ENCODE measurements at places on chromosomes 11 and 22.
A peak's percentile ranks its signal among the peaks of the same experiment; 100 is the strongest.

GRCh38 chr11:30387891-30388861 lies 65.3 kb downstream of the ARL14EP start:
- peak; percentile 94 for DNase-seq

- DNase-seq: no peak
These were observed 28.6 kb downstream of the ATG16L2 start for GRCh38 chr11:72842653-72843330.

- DNase-seq: no peak
These were observed 121.5 kb downstream of the MSANTD4 start for GRCh38 chr11:105900515-105901035.

GRCh38 chr11:27409742-27410141 lies 46.7 kb upstream of the CCDC34 start:
- DNase-seq: no peak

DNA sequence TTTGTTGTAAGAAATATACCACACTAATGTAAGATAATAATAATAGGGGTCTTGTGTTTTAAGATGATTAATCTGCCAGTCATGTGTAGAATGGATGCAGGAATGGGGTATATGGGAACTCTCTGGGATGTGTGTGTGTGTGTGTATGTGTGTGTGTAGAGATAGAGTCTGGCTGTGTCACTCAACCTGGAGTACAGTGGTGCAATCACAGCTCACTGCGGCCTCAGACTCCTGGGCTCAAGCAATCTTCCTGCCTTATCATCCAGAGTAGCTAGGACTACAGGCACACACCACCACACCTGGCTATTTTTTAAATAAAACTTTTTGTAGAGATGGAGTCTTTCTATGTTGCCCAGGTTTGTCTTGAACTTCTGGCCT lies 11.5 kb upstream of the PANX1 start:
- DNase-seq: no peak

GRCh38 chr11:64268893-64269539 lies 15.4 kb downstream of the BAD start:
- DNase-seq: no peak

DNA sequence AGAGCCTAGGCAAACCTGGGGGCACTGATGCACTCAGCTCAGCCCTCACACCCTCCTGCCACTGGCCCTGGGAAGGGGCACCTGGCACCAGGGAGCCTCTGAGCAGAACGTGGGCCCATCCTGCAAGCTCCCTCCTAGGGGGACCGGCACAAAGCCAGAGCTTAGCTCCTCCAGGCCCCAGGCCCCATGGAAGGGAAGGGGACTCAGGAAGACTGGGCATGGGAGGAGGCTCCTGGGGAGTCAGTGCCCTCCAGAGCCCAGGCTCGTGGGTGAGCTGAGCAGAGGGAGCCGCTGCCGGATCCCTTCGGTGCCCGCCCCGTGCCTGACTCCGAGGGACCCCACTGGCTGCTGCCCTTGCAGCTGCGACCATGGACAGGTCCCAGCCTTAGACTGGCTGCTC lies 28.5 kb downstream of the ADA2 start:
- no peak for DNase-seq

DNA sequence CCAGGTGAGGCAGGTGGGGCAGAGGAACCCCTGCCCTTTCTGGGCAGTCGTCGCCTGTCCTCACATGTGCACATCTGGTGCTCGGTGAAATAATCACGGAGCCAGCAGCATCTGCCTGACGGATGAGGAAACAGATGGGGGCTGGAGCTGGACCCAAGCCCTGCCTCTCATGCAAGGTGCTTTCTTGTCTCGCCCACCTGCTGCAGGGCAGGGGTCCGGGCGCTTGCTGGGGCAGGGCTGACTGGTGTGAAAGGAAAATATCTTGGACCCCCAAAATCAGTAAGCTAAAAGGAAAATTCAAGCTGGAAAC lies 3.3 kb downstream of the ALDH3B2 start:
- no peak for DNase-seq

DNA sequence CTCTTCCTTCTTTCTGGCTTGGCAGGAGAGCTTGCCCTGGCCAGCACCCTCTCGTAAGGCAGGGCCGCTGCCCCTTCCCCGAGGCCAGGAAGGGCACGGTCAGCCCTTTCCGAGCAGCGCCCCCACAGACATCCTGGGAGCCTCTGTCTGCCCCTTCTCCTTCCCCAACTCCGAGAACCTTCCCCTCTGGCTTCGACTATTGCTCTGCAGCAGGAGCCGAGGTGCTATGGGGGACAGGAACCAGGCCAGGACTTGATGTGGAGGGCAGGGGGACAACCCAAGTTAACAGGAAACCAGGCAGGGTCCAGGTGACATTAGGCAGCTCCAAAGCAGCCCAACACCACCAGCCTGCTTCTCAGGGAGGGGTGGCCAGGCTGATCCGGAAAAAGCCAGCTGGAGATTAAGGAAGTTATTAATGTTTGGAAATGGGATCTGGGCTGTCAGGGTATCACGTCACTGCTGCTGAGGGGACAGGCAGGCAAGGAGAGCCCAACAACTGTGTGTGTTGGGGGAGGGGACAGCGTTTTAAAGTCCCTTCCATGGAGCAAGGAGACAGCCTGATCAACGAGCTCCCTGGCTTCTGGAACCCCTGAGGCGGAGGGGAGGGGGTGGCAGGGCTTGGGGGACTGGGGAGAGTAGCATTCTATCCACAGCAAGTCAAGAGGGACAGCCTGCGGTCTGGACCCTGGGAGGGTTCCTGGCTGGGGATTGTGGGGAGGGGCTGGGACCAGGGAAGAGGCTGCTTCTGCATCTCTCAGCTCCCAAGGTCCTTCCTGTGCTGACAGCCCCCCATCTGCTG lies 27.3 kb downstream of the SYT7 start:
- peak; percentile 87 for DNase-seq

GRCh38 chr11:120153221-120153620 lies 15.3 kb upstream of the TRIM29 start:
- DNase-seq: no peak

GRCh38 chr11:35598254-35599125 lies 19.8 kb upstream of the FJX1 start:
- DNase-seq: no peak

- no peak for DNase-seq
These were observed 61.7 kb downstream of the DDI1 start for GRCh38 chr11:104098132-104098531.

DNA sequence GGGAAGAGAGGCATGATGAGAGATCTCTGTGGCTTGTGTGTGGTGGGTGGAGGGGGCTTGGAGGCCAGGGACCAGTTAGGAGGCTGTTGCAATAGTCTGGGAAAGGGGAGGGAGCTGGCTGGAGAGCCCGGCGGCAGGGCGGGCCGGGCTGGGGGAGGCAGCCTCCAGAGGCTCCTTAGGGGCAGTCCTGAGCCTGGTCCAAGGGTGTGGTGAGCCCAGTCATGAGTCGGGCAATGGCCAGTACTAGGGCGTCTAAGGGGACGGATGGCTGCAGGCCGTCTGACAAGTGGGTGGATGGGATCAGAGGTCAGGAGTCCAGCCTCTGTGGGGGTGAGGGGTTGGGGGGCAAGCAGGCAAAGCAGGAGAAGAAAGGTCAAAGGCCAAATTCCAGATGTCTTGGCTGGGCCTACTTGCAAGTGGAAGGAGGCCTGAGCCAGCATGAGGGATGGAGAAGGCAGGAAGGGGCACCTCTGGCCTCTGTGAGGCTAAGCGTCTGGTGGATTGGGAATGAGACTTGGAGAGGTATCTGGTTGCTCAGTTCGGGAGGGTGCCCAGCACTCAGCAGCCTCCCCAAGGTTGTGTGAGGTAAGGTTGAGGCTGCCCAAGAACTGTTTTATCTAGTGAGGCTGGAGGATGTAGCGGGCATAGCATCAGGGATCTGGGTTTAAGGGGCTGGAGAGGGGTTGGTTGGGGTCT lies 6.0 kb upstream of the CD248 start:
- no peak for DNase-seq

- no peak for DNase-seq
These were observed 38.0 kb downstream of the JHY start for GRCh38 chr11:122920579-122920978.

DNA sequence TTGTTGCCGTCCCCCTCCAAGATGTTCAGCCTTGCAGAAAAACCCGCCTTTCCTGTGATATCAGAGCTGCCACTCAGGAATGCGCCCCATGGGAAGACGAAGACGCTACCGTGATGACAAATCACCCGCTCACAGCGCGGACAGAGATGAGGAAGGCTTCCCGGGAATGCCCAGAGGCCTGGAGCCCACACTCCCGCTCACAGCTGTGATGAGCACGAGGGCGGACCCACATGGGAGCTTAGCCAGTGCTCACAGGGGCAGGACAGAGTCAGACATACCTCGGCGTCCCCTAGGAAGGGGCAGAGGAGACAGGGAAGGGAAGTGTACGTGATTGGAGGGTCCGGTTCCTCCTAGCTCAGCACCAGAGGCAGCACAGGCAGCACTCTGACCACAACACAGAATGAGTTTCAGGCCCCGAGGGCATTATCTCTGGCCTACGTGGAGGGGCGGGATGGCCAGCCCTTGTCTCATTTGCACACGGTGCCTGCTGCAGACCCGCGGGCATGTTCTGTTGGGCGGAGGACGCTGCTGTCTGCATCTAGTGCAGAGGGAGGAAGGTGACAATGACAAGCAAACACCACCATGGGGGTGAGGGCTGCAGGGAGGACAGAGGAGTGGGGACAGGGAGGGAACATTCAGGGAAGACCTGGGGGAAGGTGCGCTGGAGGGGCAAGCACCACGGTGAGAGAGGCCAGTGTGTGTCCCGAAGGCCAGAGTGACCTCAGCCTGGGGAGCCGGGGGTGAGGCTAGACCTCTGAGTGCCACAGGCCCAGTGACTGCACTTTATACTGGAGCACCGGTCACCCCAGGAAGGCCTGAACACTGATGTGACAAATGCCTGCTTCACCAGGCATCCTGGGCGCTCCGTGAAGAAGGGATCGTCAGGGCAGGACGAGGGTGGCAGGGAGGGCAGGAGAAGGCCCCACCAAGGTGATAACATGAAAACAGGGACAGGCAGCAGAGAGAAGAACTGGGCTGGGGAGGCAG lies 79.6 kb downstream of the CELSR1 start:
- DNase-seq: no peak

- DNase-seq: no peak
These were observed 789 bp upstream of the FAM111A start for GRCh38 chr11:59141673-59142460.

DNA sequence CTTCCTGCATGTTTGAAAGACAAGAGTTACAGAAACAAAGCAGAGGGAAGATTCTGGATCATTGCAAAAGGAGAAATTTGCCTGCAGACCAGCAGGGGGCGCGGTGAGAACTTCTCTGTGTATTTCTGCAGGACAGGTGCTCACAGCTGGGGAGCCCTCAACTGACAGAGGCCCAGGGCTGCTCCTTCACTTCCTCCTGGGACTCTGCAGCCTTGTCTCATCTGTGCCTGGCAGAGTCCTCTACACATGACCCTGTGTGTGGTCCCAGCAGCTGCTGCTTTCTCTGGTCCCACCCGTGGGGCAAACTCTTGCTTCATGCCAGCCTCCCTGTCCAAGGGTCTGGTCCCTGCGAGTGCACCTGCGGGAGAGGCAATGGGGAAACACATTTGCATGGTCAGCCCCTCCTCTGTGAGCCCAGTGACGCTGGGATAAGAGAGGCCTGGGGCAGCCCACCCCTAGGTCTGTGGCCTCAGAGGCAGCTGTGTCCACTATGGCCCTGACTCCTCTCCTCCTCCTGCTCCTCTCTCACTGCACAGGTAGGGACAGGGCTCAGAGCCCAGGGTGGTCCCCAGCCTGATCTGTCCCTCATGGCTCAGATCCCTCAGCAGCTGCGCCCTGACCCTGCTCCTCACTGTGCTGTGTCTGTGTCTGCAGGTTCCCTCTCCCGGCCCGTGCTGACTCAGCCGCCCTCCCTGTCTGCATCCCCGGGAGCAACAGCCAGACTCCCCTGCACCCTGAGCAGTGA lies 43.2 kb upstream of the VPREB1 start:
- peak; percentile 84 for DNase-seq

DNA sequence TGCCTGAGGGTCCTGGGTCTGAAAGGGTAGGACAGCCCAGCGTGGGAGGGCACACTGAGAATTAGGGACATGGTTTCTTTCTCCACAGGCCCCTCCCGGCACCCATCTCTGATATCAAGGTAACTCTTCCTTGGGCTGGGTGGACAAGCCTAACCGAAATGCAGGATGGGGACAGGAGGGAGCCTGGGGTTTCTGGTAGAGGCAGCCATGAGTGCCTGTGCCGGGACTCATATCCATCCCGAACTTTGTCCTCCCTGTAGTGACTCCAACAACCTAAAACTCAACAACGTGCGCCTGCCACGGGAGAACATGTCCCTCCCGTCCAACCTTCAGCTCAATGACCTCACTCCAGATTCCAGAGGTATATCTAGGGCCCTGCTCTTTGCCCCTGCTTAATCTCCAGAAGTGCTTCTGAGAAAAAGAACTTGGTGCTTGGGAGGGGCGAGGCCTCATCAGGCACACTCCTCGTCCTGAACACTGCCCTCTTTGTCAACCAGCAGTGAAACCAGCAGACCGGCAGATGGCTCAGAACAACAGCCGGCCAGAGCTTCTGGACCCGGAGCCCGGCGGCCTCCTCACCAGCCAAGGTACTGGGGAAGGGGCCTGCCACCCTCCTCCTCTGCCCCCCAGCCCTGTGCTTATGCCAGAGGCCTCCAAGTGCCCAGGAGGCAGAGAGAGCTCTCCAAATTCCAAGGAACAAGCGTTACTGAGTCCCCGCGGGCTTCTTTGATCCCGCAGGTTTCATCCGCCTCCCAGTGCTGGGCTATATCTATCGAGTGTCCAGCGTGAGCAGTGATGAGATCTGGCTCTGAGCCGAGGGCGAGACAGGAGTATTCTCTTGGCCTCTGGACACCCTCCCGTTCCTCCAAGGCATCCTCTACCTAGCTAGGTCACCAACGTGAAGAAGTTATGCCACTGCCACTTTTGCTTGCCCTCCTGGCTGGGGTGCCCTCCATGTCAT lies 3.1 kb downstream of the TMEM25 start:
- DNase-seq: peak; percentile 31

DNA sequence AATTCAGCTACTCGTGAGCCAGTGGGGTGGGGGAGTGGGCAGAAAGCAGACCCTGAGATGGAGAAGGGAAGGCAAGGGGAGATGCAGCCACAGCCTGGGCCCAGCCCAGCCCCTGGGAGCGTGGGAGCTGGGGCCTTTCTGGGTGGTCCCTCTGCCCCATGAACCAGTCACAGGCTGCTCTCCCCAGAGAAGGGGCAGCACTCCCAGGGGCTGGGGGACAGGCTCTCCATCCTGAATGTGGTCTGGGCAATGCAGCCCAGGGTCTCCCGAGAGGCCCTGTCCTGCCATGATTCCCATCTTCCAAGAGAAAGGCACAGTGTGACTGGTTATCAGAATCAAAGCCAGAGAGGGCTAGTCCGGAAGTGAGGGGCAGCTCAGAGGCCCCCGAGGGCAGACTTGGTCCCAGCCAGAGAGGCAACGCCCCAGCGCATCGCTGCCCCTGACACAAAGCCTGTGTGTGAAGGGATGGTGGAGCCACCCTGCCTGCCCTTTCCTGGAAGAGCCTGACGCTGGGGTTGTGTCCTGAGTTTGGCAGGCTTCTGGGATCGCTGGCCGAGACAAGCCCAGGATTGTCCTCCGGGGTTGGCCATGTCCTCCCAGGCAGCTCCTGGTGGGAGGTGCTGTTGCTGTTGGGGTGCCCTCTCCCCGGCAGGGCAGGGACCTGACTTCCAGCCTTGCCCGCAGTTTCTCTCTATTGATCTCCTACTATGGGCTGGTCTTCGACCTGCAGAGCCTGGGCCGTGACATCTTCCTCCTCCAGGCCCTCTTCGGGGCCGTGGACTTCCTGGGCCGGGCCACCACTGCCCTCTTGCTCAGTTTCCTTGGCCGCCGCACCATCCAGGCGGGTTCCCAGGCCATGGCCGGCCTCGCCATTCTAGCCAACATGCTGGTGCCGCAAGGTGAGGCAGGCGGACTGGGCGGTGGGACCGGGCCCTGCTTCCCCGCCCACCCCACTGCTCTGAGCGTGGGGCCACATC lies 23.8 kb upstream of the SLC22A12 start:
- no peak for DNase-seq
